ENCODE measurements at places on chromosomes 7 and 10. TPM values are rescaled to one million over a fixed set of nuclear protein-coding genes. Genes with fewer than 3 reads are reported as not detected.

GCC1 gene
- total RNA-seq = 18.1 TPM

TRIM8 gene
- total RNA-seq = 54.4 TPM

ZNF736 gene
- total RNA-seq = 24.9 TPM

ATRNL1 gene
- total RNA-seq = 0.73 TPM

CALCR gene
- total RNA-seq = not detected

BAMBI gene
- 0.09 TPM for total RNA-seq

PTN gene
- not detected for total RNA-seq

CTNNA3 gene
- not detected for total RNA-seq

ARHGAP22 gene
- total RNA-seq = not detected

HDAC9 gene
- 0.16 TPM for total RNA-seq

LRRC18 gene
- not detected for total RNA-seq

SFRP4 gene
- not detected for total RNA-seq

PRF1 gene
- 78.3 TPM for total RNA-seq

PIP gene
- total RNA-seq = not detected

IDI2 gene
- total RNA-seq = not detected

FOXK1 gene
- 31.6 TPM for total RNA-seq

GJC3 gene
- 0.16 TPM for total RNA-seq

SORCS1 gene
- total RNA-seq = not detected

CUZD1 gene
- total RNA-seq = 4.1 TPM

VSTM4 gene
- total RNA-seq = 0.27 TPM

EGR2 gene
- total RNA-seq = 6.5 TPM

CPXM2 gene
- total RNA-seq = not detected

PTF1A gene
- total RNA-seq = not detected

ZFAND2A gene
- total RNA-seq = 21.8 TPM

LDB3 gene
- not detected for total RNA-seq

KCND2 gene
- not detected for total RNA-seq

SOSTDC1 gene
- total RNA-seq = not detected

ANKRD7 gene
- not detected for total RNA-seq

ZNF487 gene
- total RNA-seq = 6.1 TPM

CPA1 gene
- total RNA-seq = not detected

CCDC172 gene
- not detected for total RNA-seq

MYH16 gene
- total RNA-seq = not detected

PDSS1 gene
- total RNA-seq = 20.4 TPM

COL28A1 gene
- not detected for total RNA-seq

ZNF12 gene
- 22.7 TPM for total RNA-seq

TMEM178B gene
- total RNA-seq = 0.80 TPM

LEP gene
- total RNA-seq = not detected

SAMD9 gene
- 38.5 TPM for total RNA-seq

PTPRZ1 gene
- not detected for total RNA-seq

CRPPA gene
- total RNA-seq = 1.2 TPM

CPVL gene
- total RNA-seq = 0.41 TPM

ETV1 gene
- total RNA-seq = 0.41 TPM

UPK3BL2 gene
- total RNA-seq = 20.6 TPM

CRTAC1 gene
- total RNA-seq = not detected

CREB5 gene
- total RNA-seq = not detected

PLCE1 gene
- total RNA-seq = 0.02 TPM

CTBP2 gene
- total RNA-seq = 0.23 TPM

GSAP gene
- 5.3 TPM for total RNA-seq

GSTO2 gene
- total RNA-seq = 0.73 TPM

BLNK gene
- total RNA-seq = not detected

BTAF1 gene
- 47.6 TPM for total RNA-seq

CACNA2D1 gene
- total RNA-seq = not detected

CNPY4 gene
- total RNA-seq = 29.5 TPM

All from T-helper 2 cell treated with Interferon-gamma antibody and Interleukin-4, amounts not matched to agents 100 ng/mL and 5 ng/mL, for 36 hours (primary cell).